Aortic smooth muscle cell (primary cell): ENCODE measurements at places on chromosomes 2 and 18. TPM values are rescaled to one million over a fixed set of nuclear protein-coding genes. Genes with fewer than 3 reads are reported as not detected.

Gene LOXL3
- 66.2 and 155 TPM in 2 replicates for total RNA-seq

Gene STPG4
- total RNA-seq, result 0.44 and 0.53 TPM in 2 replicates

Gene ANKZF1
- total RNA-seq, result 17.6 and 20.6 TPM in 2 replicates

Gene SPEG
- 11.1 and 25.1 TPM in 2 replicates for total RNA-seq

Gene DPYSL5
- not detected in 2 replicates for total RNA-seq

Gene RGPD4
- total RNA-seq, result under 0.01 TPM in 1 of 2 replicates, not detected in the other

Gene CLASP1
- total RNA-seq, result 27.1 and 34.9 TPM in 2 replicates

Gene HOXD9
- total RNA-seq, result not detected in 2 replicates

Gene HOXD11
- total RNA-seq, result not detected in 2 replicates

Gene UGT1A1
- not detected in 2 replicates for total RNA-seq

Gene SLC9A2
- not detected in 2 replicates for total RNA-seq

Gene FAM237A
- not detected in 2 replicates for total RNA-seq

Gene GKN1
- not detected in 2 replicates for total RNA-seq
